ENCODE measurements at places on chromosomes 4 and X. TPM values are rescaled to one million over a fixed set of nuclear protein-coding genes. Genes with fewer than 3 reads are reported as not detected.

GRCh38 chr4:2135083-2135482, 76.0 kb downstream of the NAT8L start:
- DNase-seq, result peak; percentile 66

- no peak for DNase-seq
Measured at GRCh38 chr4:145881989-145882388, 56.6 kb downstream of the ZNF827 start.

- no peak for DNase-seq
Measured at GRCh38 chr4:30840571-30840970, 120.4 kb downstream of the PCDH7 start.

- DNase-seq, result no peak
Measured at GRCh38 chr4:132737344-132737743, 411.8 kb upstream of the PCDH10 start.

DNA sequence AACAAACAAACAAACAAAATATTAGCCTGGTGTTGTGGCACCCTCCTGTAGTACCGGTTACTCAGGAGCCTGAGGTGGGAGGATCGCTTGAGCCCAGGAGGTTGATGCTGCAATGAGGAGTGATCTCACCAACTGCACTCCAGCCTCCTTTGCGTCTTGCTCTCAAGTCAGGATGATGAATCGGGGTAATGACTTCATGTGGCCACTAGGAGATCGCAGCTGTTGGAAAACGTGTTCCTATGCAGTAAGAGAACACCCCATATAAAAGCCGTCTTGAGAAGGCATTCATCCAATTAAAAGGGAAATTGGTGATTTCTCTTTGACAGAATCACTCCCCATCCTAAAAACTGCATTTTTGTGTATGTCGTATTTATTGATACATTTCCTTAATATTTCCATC, 6.9 kb downstream of the CCNB3 start:
- no peak for DNase-seq

DNA sequence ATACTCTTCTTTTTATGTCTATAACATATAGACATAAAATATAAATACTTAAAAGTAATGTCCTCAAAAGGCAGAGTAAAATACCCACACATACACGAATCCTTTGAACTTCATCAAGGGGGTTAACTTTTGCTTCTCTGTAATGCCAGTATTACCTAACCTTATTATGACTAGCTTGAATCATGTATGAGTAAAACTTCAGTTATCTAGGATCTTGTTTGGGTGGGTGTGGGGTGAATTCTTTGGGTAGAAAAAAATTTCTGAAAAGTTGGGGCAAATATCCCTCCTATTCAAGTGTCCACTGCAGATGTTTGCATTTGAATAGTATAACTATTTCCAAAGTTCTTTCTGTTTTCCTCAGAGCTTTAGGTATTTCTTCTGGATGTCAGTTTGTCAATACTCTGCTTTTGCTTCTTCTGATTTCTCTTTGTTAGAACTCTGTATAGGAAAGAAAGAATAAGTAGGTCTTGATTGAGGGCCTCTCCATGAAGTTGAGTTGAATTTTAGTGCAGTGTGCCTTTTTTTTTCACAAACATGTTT, 173.8 kb downstream of the ADGRL3 start:
- no peak for DNase-seq

- DNase-seq, result no peak
Measured at GRCh38 chr4:8117278-8117682, 41.3 kb downstream of the ABLIM2 start.

DNA sequence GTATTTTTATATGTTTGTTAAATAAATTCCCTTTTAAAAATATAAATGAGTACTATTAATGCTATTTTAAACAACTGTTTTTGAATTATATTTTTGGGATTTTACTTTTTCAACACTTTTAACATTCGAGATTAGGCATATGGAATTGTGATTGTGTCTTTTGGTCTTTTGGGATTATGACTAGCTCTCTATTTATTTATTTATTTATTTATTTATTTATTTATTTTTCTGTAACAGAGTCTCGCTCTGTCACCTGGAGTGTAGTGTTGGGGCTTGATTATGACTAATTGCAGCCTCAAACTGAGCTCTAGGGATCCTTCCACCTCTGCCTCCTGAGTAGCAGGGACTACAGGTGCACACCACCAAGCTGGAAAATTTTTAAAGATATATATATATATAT, 1101.6 kb downstream of the FAM133A start:
- no peak for DNase-seq

- DNase-seq, result peak; percentile 53
Measured at GRCh38 chr4:23934915-23935314, 45.1 kb upstream of the PPARGC1A start.

DNA sequence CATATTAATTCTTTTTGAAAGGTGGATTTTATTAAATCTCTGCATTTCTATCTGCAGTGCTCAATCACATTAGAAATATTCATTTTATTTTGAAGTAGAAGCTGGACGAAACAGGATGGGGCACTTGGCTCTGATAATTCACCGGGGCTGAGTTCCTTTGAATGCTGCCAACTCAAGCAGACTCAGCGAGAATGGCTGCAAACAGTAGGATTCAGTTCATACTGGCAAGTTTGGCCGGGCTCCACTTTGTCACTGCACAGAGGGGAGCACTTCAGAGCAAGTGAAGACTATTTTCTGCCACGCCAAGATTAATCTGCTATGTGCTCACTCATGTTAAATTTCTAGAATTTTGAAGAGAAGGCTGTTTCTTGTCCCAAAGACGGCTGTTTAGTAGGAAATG, 30.7 kb upstream of the KLHL8 start:
- peak; percentile 69 for DNase-seq

- no peak for DNase-seq
Measured at GRCh38 chr4:184288451-184289178, 70.9 kb upstream of the ENPP6 start.

- no peak for DNase-seq
Measured at GRCh38 chr4:54840992-54841768, 183.4 kb downstream of the KIT start.

DNA sequence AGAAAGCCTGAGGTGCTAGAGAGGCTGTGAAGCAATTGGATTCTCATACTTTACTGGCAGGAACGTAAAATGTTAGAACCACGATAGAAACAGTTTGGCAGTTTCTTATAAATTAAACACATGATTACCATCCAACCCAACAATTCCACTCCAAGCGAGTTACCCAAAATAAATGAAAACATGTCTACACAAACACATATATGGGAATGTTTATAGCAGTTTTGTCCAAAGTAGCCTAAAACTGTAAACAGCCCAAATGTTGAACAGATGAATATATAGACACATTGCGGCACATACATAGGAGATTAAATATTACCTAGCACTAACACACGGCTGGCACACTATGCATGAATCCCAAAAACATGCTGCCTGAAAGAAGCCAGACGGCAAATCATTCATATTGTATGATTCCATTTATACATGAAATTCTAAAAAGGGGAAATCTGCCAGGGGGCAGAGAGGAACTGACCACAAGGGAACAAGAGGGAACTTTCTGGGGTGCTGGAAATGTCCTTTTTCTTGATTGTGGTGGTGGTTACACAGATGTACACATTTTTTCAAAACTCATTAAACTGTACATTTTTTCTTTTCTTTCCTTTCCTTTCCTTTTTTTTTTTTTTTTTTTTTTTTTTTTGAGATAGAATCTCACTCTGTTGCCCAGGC, 50.4 kb upstream of the SLC25A4 start:
- DNase-seq, result no peak

DNA sequence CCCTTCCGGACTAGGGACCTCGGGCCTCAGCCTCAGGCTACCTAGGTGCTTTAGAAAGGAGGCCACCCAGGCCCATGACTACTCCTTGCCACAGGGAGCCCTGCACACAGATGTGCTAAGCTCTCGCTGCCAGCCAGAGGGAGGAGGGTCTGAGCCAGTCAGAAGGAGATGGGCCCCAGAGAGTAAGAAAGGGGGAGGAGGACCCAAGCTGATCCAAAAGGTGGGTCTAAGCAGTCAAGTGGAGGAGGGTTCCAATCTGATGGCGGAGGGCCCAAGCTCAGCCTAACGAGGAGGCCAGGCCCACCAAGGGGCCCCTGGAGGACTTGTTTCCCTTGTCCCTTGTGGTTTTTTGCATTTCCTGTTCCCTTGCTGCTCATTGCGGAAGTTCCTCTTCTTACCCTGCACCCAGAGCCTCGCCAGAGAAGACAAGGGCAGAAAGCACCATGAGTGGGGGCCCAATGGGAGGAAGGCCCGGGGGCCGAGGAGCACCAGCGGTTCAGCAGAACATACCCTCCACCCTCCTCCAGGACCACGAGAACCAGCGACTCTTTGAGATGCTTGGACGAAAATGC, at the start of gene WAS:
Gene WAS (plus strand): TSS at position 389 of the 572 bp plus-strand sequence. CDS start 55 bp downstream, at position 444.
- no peak for DNase-seq

GRCh38 chr4:102772738-102773340, 12.1 kb upstream of the MANBA start:
- DNase-seq, result no peak

DNA sequence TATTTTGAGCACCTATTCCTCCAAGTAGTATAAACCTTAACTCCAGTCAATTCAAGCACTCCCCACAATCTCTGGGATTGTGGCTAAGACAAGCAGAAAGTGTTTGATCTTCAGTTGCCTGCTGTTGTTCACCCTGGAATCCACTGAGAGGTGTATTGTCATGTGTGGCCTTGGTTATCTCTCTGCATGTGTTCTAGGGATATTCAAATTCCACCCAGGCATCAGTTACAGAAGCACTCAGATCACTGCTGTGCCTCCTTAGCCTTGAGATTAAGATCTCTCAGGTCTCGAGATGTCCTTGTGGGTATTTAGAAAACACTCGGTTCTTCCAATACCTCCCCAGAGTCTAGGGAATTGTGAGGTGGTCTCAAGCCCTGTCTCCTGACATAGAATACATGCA, 213.3 kb downstream of the SMARCA1 start:
- DNase-seq, result no peak

DNA sequence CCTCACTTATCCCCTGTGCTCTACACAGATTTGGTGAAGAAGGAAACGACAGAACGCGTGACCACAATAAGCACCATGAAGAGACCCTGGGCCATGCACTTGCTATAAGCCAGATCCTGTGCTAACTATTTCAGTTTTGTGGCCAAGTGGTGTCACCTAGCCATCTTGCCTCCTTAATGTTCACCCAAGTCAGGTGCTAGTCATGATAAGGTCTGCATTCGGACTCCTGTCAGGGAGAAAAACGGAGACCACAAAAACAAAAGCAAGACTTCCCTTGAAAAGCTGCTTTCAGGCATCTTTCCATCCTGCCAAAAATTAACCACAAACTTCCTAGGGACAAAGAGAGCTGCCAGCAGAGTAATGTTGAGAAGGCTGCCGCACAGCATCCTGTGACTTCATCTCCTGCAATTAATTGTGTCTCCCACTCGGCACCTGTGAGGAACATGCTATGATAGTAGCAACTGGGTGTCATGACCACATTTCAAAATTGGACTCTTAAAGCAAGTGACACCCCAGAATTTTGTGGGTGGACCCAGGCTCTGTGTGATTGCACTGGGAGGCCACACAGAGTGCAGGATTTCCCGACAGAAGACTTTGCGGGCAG, 8.8 kb upstream of the IDS start:
- no peak for DNase-seq

- peak; percentile 15 for DNase-seq
Measured at GRCh38 chr4:1249731-1250526, 999 bp upstream of the CTBP1 start.

FAT4 gene
- polyA plus RNA-seq, result 2.6 TPM

DOCK11 gene
- 16.0 TPM for polyA plus RNA-seq

IGSF1 gene
- 0.05 TPM for polyA plus RNA-seq

BBS12 gene
- polyA plus RNA-seq, result 1.6 TPM

KCNIP4 gene
- not detected for polyA plus RNA-seq

FGF16 gene
- not detected for polyA plus RNA-seq

ASB9 gene
- 2.5 TPM for polyA plus RNA-seq

HOPX gene
- polyA plus RNA-seq, result 731 TPM

C4orf33 gene
- polyA plus RNA-seq, result 8.4 TPM

DGKK gene
- 0.02 TPM for polyA plus RNA-seq

MAPK10 gene
- polyA plus RNA-seq, result 3.3 TPM

PRR32 gene
- polyA plus RNA-seq, result 0.02 TPM
